GM12864 (cell line): ENCODE measurements at places on chromosomes 7 and 10.

DNA sequence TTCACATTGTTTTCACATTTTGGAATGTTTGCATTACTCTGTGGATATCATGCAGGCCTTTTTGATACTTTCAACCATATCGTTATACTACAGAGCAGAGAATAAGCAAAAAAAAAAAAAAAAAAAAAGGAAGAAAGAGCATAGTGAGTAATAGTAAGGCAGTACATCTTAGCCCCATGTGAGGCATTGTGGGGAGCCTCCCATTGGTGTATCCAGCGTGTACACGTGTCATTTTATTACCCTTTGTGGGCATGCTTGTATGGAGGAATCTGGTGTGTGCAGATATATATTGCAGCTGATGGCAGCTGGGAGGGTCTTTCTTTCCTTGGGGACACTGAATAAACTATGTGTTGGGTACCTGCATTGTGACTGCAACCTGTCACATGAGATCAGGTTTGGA, 19.6 kb downstream of the R3HCC1L start:
- DNase-seq: no peak

DNA sequence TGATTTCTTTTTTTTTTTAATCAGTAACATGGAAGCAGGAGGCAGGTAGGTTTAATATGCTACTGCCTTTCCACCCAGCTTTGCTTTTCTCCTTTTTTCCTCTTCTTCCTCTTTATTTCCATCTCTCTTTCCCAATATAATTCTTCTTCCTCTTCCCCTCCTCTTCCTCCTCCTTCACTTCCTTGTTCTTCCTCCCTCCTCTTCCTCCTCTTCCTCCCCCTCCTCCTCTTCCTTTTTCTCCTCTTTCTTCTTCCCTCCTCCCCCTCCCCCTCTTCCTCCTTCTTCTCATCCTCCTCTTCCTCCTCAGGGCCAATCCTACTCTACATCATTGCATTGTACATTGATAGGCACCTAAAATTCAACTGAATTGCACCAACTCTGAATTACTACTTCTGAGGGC, 11.4 kb downstream of the ZNF503 start:
- DNase-seq: no peak

- no peak for DNase-seq
These were observed 35.3 kb upstream of the CDCA7L start for GRCh38 chr7:21980926-21981500.

GRCh38 chr10:530717-531116, 158.8 kb downstream of the DIP2C start:
- DNase-seq: no peak

DNA sequence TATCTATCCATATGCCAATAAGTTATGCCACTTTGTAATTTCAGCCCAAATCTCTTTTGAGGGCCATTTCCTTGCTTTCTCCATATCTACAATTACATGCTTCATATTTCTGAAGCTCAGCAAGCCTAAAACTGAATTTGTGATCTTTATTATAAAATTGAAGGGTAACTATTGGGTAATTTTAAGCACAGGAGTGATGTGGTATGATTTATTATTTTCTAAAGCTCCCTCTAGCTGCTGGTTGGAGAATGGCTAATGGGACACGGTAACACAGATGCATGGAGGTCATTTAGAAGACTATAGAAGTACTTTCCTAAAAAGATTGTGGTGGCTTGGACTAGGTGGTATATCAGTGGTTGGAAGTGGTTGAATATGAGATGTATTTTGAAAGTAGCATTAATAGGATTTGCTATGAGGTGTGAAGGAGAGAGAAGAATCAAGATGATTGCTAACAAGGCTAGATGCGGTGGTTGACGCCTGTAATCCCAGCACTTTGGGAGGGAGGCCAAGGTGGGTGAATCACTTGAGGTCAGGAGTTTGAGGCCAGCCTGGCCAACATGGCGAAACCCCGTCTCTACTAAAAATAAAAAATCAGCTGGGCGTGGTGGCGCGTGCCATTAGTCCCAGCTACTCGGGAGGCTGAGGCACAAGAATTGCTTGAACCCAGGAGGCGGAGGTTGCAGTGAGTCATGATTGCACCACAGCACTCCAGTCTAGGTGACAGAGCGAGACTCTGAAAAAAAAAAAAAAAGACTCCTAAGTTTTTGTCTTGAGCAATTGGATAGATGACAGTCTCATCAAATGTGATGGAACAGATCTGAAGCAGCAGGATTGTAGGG, 13.9 kb downstream of the KLHDC10 start:
- DNase-seq: no peak

DNA sequence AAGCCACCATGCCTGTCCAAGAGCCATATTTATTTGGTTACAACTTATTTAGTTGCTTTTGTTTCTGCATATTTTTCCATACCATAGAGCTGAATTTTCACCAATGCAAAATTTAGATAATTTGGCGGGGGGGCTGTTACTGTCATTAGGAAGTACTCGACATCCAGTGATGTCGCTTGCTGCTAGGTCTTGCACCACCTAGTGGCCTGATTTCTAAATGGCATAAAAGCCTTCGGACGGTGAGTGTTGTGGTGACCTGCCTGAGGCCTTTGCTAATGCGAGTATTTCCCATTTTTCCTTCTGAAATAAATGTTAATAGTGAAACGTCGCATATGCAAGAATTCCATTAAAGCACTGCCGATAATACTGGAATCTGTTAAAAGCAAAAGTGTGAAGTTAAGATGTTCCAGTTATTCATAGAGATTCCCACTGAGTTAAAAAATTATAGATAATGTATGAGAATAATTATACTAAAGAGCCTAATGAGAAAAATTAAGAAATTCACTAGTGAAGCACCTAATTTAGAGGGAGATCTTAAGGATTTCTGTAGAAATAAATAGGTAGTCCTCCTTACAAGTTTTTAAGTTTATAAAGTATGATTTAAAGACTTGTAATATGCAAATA, 86.1 kb upstream of the DNAJB6 start:
- peak; percentile 36 for DNase-seq

DNA sequence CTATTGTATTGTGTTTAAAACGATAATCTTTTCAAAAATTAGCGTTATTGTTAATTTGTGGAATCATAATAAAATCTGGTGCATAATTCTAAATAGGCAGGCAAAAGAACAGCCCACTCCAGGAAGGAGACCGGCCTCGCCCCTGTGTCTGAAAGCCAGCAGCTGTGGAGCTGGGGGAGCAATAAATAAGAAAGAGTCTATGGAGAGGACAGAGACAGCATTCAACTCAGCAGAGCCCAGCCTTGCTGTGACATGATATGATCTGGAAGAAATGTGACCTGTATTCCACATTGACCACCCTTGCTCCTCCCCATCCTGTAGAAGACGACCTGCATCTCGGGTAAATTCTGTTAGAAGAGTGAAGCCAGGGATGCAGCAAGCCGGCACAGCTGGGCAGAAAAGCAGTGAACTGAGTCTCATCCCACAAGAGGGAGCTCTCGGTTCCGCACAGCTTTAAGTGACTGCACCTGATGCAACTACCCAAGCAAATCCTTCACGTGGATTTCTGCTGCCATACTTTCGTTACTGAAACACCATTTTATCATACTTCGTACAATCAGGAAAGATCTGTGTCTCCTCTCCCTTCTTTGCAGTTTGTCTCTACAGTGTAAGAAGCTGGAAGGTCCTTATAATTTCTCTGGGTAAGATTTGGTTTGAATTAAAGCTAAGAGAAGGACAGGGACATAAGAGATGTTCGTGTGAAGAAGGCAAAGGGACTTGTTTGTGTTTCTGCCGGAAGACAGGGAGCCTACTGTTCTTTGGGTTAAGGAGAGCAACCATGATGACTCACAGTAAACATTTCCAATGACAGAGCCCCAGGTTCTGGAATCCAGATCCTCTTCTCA, 427.1 kb downstream of the GPAM start:
- peak; percentile 7 for DNase-seq

DNA sequence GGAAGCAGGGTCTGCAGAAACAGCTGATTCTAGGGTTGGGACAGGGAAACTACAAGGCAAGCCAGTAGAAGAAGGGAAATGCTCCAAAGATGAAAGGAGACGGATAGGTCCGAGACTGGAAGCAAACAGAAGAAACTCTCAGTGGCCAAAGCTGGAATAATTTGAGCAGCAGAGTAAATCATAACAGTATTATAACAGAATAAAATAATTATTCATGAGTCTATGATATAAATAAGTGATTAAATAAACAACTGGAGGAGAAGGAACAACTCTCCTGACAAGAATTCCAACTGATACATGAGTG, 27.6 kb downstream of the EZH2 start:
- DNase-seq: no peak

DNA sequence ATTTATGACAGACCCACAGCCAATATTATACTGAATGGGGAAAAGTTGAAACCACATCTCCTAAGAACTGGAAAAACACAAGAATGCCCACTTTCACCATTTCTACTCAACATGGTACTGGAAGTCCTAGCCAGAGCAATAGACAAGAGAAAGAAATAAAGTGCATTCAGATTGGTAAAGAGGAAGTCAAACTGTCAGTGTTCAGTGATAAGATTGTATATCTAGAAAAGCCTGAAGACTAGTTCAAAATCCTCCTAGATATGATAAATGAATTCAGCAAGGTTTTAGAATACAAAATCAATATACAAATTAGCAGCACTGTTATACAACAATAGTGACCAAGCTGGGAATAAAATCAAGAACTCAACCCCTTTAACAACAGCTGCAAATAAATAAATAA, 6.9 kb upstream of the ZNF138 start:
- DNase-seq: no peak

GRCh38 chr10:73446926-73447325, 13.6 kb upstream of the MSS51 start:
- DNase-seq: no peak

DNA sequence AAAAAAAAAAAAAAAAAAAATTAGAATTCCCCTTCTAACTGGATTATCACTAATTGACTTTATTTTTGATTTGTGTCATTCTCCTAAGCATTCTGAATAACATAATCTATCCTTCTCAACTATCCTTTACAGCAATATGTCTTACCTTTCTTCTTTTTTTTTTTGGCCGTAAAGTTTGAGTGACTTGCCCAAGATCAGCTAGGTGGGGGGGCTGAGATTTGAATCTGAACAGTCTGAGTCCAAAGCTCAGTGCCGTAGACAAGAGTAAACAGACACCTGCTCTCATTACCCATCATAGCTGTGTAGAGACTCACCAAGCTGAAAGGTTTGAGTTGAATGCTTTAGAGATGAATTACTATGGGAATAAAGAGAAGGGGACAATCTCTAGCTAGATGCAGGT, 192.1 kb downstream of the SORCS1 start:
- DNase-seq: no peak

DNA sequence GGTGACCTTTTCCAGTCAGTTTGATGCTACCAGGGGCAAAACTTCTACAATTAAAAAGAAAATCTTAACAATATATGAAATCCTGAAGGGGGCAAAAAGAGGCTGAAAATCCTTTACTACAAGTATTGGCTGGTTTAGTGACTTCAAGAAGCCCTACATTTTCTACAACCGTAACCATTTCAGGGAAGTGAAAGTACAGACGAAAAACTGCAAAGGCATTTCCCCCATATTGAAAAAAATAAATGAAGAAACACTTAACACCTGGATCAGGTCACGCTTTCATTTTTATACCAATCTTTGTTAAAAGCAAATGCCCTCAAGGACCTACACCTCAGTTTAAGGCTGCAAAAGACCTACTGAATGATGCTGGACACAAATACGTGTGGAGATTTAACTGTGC, 38.6 kb downstream of the IL6 start:
- DNase-seq: peak; percentile 58

DNA sequence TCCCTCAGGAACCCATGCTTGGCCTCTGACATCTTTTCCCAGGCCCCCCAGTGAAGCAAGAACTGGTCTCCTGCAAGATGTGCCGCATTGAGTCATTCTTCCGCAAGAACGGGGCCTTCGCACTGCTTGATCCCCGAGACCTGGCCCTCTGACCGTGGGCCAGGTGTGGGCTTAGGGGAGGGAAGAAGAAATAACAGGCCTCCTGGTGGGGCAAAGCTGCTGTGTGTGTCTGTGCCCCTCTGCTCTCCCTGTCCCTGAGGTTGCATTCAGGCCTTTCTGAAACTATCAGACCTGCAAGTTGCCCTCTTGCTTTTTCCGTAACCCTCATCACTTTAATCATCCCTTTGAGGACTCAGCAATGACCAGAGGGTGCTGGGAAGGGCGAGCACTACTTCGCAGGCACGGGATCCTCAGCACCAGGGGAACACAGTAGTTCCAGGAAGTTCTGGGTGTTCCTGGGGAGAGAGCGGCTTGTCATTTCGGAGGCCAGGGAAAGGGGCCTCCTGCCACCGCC, 6.0 kb downstream of the ATP6V1F start:
- no peak for DNase-seq

- DNase-seq: no peak
These were observed 64.0 kb downstream of the ERCC6 start for GRCh38 chr10:49474901-49475300.

DNA sequence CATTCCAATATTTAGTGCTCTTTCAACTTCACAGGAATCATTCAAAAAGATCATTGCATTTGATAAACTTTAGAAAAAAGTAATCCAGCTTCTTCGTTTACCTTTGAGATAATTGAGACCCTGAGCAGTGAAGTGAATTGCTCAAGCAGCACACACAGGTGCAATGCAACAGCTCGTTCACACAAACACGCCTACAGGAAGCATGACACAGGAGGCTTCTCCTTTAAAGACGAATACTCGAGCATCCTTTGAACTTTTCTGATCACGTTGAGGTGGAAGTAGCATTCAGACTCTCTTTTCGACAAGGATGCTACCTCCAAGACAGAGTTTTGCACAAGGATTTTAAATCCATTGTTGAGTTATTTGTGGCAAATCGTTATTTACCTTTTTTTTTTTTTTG, 18.0 kb upstream of the RSU1 start:
- DNase-seq: no peak

DNA sequence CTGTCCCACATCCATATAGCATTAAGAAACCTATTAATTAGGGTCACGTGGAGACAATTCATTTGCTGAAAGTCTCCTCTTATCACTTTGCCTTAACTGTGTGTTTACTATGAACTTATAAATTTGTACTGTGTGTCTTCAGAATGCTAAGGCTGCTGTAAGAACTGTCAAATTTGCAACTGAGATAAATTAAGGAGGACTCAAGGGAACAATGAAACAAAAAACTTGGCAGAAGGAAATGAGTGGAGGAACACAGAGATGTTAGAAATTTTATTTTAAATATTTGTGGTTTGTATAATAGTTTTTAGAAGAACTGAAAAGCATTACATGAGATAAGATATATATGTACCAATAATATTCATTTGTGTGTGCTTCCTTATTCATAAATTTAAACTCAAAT, 1005.3 kb upstream of the SORCS1 start:
- no peak for DNase-seq

DNA sequence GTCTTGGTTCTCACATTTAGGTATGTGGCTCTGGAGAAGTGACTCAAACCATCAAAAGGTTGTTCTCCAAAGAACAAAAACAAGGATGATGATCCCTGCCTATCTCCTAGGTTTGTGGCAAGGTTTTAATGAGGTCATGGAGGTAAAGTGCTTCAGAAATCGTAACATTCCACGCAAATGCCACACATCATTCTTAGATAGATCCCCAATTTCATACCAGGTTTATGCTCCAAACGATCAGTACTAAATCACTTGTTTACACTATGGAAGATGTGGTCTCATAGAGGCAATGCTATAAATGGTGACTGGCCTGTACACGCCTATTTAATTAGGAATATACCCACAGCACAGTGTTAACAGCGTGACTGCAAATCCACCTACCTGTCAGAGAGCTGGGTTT, 66.6 kb downstream of the MINDY3 start:
- DNase-seq: no peak

- no peak for DNase-seq
These were observed 97.6 kb downstream of the PTN start for GRCh38 chr7:137245890-137246289.

- DNase-seq: no peak
These were observed 63.5 kb downstream of the PIK3AP1 start for GRCh38 chr10:96656839-96657238.

GRCh38 chr7:14973712-14974428, 71.3 kb upstream of the DGKB start:
- DNase-seq: no peak
